ENCODE measurements at places on chromosomes 11 and 22.

DNA sequence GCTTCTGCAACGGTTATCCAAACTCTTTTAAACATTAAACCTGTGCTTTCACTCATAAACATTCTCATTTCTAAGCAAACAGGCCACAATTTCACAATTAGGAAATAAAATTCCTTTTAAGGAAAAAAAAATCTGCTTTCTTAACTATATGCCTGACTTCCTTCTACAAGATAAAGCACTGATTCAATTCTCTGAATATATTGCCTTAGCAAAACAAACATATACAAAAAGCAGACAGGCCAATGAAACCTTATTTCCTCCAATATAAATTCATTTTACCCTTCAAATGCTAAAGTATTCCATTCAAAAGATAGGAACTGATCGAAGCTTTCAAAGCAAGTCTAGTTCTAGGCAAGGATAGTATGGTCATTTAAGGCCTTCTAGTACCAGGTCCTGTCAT lies 76.7 kb downstream of the PHF21A start:
- DNase-seq = no peak

GRCh38 chr22:11627436-11627797 lies 3900.6 kb upstream of the OR11H1 start:
- no peak for DNase-seq

GRCh38 chr11:88623531-88623930 lies 286.0 kb upstream of the CTSC start:
- no peak for DNase-seq

DNA sequence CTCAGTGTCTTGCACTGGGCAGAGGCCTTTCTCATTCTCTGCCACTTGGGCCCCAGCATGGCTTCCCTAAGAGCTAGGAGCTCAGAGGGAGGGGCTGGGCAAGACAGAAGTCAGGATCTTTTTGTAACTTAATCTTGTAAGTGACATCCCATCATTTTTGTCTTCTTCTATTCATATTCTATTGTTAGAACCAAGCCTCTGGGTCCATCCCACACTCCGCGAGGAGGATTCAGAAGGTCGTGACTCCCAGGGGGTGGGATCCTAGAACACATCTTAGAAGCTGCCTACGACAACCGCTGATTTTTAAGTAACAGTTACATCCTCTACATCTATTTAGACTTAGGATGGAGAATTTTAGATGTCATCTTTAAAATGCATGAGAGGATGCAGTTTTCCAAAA lies 1.5 kb upstream of the IL17RA start:
- no peak for DNase-seq

DNA sequence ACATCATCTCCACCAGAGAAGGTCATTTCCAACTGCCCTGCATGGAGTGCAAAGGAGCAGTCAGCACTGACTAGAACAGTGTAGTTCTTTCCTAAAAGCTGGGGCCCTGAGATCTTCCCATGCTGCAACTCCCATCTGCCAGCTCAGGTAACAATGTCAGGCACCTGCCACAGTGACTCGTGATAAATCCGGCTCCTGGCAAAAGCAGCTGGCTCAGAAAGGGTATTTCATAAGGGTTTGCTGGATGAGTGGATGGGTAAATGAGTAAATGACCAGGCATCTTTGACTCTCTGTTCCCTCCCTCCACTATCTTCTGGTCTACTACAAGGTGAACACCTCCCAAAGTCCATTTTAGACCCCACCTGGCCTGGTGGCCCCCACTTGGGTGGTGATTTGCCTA lies 403.6 kb downstream of the NXPE2 start:
- no peak for DNase-seq

- DNase-seq = no peak
These were observed 78.3 kb upstream of the KCNQ1OT1 start for GRCh38 chr11:2777871-2778629.

DNA sequence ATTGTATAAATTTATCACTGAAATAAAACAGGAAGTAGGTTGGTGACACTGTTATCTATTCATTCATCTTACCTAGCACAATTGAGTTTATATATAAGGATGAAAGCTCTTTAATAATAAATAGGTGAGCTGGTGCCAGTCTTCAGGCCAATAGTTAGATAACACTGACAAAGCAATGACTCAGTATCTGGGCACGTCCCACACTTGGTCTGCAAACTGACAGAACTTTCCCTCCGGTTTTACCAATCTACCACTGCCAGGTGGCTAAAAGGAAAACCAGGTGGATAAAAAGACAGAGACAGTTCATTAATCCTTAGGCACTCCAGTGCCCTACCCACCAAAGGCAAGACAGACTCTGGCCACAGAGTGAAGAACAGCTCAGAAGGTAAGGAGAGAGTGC lies 17.6 kb downstream of the DDB1 start:
- no peak for DNase-seq
